Thymus (tissue), 14 donors: ENCODE measurements at places on chromosomes 16 and 17.

GRCh38 chr17:74862108-74862901 is 2.6 kb upstream of the GRIN2C start:
- DNase-seq, result peak; percentile 33

DNA sequence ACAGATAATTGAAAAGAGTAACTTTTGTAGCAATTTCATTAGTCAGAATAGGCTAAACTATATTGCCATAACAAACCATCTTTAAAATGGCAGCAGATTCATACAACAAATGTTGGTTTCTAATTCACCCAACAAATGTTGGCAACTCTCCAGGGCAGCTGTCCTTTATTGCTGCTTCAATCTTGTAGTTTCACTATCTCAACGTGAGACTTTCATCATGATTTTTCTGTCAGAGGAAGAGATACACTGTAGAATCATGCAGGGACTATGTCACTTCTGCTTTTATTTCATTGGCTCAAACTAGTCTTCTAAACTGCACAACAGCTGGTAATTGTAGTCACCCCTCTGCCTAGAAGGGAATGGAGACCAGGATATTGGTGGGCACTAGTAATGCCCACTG is 174.2 kb downstream of the TANC2 start:
- no peak for DNase-seq

- DNase-seq, result no peak
These were observed 98.0 kb downstream of the CYTH1 start for GRCh38 chr17:78684026-78684425.

DNA sequence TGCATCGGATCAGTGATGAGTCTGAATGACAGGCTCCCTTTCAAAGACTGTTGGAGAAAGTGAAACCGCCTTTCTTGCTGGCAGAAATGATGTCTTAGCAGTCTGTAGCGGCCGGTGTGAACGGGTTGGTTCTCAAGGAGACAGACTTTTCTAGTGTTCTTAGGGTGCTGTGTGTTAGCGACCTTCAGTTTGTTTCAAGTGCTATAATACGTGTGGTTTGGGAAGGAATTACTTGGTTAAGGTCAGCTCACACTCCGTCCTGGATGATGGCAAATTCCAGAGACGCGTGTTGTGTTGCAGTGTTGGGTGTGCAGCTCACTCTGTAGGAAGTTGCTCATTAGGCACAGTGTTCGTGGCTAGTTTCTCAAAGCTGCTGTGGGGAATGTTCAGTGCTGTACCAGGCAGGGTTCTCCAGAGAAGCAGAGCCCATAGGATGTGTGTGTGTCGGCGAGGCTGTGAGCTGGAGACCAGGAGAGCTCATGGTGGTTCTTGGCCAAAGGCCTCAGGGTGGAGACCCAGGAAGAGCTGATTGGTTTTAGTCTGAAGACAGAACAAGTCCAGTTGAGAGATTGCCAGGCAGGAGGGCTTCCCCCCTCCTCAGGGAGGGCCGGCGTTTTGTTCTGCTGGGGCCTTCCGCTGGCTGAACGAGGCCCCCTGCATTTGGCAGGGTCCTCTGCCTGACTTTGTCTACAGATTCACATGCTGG is 37.6 kb downstream of the ZNF750 start:
- DNase-seq, result no peak

- DNase-seq, result no peak
These were observed 848 bp upstream of the TBKBP1 start for GRCh38 chr17:47692895-47693730.

GRCh38 chr17:29711588-29712385 is 89.1 kb upstream of the CORO6 start:
- no peak for DNase-seq

GRCh38 chr17:18267927-18268711 is 7.7 kb downstream of the MIEF2 start:
- DNase-seq, result no peak

GRCh38 chr17:74779948-74780400 is 3.8 kb upstream of the NAT9 start:
- DNase-seq, result peak; percentile 58

GRCh38 chr16:84599521-84600202 is 18.2 kb downstream of the COTL1 start:
- DNase-seq, result peak; percentile 69

DNA sequence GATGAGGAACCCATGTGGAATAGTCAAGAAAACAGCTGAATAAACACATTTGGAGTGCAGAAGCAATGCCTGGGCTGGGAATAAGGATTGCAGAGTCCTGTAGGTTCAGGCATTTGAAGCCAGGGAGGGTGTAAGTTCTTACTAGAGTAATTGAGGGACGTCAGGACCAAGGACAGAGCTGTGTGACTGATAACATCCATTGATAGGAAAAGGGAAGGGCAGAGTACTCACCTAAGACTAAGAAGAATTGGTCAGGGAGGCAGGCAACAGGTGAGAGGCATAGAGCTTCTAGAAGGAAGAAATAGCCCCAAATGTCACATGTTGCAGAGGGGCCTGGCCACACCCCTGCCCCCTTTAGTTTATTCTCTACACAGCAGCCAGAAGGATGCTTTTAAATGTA is 79.8 kb upstream of the TMEM132E start:
- DNase-seq, result peak; percentile 2

GRCh38 chr17:74972107-74972972 is at the start of gene HID1:
TSS of gene HID1 (minus strand) at chr17:74972759. CDS start at chr17:74972656, 103 bp downstream.
- peak; percentile 78 for DNase-seq

- no peak for DNase-seq
These were observed 7.8 kb upstream of the KIAA0513 start for GRCh38 chr16:85019659-85020245.

- DNase-seq, result no peak
These were observed 5.4 kb downstream of the VMP1 start for GRCh38 chr17:59712862-59713261.

GRCh38 chr17:17402558-17402957 is 74.2 kb upstream of the MED9 start:
- DNase-seq, result no peak

- no peak for DNase-seq
These were observed 114.7 kb downstream of the NOG start for GRCh38 chr17:56708220-56708558.

- DNase-seq, result no peak
These were observed 14.9 kb downstream of the CEP131 start for GRCh38 chr17:81207610-81208581.

DNA sequence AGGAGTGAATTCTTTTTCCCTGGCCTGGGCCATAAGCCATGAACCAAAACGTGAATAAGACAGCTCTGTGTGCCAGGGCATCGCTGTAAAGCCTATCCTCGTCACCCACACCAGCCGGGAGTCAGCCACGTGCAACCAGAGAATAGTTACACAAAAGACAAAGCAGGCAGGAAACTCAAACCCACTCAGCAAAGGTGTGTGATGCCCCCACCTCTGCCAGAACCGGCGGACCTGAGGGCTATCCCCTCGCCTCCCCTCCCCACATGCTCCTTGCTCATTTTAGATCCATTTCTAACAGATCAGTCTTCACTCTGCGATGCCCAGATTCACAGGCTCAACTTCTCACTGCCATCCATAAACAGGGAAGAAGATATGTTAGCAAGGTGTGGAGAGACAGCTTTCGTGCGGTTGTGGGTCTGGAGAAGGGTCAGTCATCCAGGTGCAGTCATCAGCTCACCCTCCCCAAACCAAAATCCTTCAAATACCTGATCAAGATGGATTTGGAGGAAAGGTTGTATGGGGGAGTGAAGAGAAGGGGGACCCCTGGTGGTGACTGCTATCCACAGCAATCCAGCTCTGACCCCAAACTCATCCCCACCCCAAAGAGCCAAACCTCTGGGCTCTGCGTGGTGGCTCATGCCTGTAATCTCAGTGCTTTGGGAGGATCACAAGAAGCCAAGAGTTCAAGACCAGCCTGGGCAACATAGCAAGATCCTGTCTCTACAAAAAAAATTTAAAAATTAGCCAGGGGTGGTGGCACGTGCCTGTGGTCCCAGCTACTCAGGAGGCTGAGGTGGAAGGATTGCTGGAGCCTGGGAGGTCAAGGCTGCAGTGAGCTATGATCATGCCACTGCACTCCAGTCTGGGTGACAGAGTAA is 219.2 kb downstream of the C16orf78 start:
- no peak for DNase-seq

GRCh38 chr16:4991754-4992153 is 33.6 kb downstream of the SEC14L5 start:
- DNase-seq, result no peak

- no peak for DNase-seq
These were observed 219.1 kb downstream of the IRX3 start for GRCh38 chr16:54067322-54068065.

GRCh38 chr17:4785311-4786105 is 656 bp downstream of the VMO1 start:
- no peak for DNase-seq

GRCh38 chr16:65410801-65411200 is 288.9 kb upstream of the CDH11 start:
- DNase-seq, result no peak

GRCh38 chr16:67399218-67399733 is 6.0 kb upstream of the TPPP3 start:
- DNase-seq, result no peak

- no peak for DNase-seq
These were observed 2.0 kb upstream of the CES3 start for GRCh38 chr16:66958857-66959703.

DNA sequence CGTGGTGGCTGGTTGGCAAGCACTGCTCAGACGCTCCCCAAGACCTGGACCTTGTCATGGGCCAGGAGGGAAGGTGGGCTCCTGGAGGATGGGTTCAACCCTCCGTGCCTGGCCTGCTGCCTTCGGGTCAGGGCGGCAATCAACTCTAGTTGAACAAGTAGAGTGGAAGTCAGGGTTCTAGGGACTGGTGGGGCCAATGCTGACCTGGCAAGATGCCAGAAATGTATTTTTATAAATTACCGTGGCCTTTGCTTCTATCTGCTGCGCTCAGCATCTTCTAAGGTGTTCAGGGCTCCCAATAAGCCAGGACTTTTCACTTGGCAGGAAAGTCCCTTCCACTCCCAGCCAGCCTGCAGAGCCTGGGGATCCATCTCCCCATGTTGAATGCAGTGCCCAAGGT is 207.1 kb upstream of the N4BP1 start:
- no peak for DNase-seq

GRCh38 chr16:88799569-88800276 is 3.9 kb upstream of the CDT1 start:
- DNase-seq, result peak; percentile 86

DNA sequence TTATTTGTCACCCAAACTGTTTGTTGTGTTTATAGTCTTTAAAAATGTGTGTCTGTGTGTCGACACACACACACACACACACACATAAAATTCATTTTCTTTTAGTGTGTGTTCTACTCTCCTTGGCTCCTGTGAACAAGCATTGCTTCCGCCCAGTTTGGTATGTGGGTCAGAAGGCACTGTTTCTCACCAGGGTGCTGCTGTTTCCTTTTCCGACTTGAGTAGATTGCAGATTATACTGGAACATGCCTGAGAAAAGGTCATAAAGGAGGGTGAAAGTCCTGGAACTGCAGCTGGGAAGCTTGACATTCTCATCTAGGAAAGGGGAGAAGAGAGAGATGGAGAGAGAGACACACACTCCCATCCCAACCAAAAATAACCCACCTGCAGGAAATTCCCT is 330.3 kb downstream of the BCAS3 start:
- no peak for DNase-seq

DNA sequence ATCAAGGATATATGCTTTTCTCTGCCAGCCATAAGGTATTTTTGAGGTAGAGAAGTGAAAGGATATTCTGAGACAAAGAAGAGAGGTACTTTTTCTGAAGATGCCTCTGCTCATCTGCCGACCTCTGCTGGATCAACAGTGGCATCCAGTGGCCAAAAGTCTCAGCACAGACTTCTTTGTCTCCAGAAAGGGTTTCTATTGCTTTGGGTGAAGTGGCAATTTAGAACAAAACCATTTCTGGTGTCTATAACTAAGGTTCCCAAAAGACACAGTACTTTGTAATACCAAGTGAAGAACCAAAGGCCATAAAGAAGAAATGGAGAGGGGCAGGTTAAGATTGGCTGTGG is 155.2 kb upstream of the C17orf78 start:
- DNase-seq, result peak; percentile 57

GRCh38 chr16:77556201-77556873 is 121.5 kb upstream of the ADAMTS18 start:
- DNase-seq, result no peak

DNA sequence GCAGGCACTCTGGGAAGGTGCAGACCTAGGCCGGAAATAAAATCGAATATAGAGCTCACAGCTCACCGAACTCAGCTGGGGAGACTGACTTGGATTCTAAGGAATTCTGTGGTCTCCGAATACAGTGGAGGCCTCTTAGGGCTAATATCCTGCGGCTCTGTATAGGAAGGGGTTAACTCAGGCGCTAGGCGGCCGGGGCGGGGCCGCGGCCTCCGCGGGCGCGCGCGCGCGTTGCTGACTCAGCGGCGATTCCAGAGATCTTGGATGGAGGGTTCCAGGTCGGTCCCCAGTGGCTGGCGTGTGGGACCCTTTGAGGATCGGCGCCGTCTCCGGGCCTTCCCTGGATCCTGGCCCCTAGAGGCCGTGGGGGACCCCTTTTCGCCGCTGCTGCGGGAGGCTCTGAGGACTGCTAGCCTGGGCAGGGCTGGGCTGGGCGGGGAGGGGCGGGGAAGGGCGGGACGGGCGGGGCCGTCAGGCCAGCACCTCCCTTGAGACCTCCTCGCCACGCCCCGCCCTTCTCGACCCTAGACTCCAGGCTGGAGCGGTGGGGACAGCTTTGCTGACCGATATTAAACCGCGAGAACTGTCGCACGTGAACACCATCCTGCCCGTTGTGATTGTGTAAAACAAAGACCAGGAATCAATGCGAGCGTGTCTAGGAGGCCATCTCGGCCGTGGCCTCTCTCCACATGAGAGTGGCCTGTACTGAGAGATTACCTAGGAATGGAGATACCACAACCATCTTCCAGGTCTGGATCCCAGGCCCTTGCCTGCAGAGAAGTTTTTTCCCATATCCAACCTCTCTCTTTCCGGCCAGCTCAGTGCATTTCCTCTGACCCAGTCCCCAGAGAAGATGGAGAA is 1.4 kb upstream of the PLEKHH3 start:
- peak; percentile 73 for DNase-seq

DNA sequence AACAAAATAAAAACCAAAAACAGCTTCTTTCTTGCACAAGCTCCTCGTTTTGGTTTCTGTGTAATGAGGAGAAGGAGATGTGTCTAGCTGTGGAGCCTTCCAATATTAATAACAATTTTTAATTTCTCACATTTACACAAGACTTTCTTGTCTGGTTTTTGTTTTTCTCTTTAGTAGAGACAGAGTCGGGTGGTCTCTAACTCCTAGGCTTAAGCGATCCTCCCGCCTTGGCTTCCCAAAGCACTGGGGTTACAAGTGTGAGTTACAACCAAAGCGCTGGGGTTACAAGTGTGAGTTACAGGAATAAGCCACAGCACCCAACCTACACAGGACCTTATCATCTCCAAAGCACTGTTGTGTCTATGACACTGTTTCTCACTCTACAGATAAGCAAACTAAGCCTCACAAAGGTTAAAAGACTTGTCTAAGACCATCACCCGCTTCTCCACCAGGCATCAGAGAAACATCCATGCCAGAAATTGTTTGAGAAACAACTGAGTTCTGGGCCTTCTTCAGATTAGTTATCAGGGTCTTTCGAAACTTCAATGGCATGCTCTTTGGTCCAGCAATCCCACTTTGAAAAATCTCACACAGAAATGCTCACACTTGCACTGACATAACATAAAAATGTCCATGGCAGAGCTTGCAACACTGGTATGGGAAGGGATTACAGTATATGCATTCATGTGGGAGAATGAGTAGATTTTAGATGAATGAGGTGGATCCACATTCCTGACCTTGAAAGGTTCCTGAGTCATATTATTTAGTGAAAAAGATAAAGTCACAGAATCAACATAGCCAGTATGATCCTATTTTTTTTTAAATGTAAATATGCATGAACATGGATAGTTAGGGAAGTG is 3.9 kb downstream of the ABAT start:
- no peak for DNase-seq

- DNase-seq, result no peak
These were observed 1.1 kb upstream of the GIT1 start for GRCh38 chr17:29590411-29591145.

GRCh38 chr16:66871840-66872239 is 8.5 kb upstream of the PDP2 start:
- no peak for DNase-seq
